ENCODE measurements at places on chromosomes 1 and 21. TPM values are rescaled to one million over a fixed set of nuclear protein-coding genes. Genes with fewer than 3 reads are reported as not detected.
A peak's percentile ranks its signal among the peaks of the same experiment; 100 is the strongest.

Gene C4BPA
- total RNA-seq = not detected

DNA sequence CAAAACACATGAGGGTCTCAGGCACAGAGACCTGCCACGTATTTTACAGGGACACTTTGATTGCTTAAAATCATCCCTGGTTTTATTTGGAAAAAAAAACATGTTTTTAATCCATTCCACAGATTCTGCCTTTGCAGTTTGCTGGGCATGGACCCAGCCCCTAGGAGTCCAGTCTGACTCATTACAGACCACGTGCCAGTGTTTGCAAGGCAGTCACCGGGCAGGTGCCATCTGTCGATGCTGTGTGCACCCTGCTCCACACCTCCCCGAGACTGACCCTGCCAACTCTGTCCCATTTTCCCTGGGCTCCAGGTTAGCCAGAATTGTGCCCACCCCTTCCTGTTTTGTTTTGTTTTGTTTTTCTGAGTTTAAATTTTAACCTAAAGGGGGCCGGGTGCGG lies 148.4 kb upstream of the TMEM51 start:
- DNase-seq = no peak

Gene PRAMEF26
- total RNA-seq = not detected

GRCh38 chr1:218480137-218480536 lies 135.0 kb downstream of the TGFB2 start:
- DNase-seq = no peak

Gene CYP4B1
- total RNA-seq = 1,059 TPM

- no peak for DNase-seq
Observed at GRCh38 chr1:182527680-182528079, 61.4 kb downstream of the RNASEL start.

DNA sequence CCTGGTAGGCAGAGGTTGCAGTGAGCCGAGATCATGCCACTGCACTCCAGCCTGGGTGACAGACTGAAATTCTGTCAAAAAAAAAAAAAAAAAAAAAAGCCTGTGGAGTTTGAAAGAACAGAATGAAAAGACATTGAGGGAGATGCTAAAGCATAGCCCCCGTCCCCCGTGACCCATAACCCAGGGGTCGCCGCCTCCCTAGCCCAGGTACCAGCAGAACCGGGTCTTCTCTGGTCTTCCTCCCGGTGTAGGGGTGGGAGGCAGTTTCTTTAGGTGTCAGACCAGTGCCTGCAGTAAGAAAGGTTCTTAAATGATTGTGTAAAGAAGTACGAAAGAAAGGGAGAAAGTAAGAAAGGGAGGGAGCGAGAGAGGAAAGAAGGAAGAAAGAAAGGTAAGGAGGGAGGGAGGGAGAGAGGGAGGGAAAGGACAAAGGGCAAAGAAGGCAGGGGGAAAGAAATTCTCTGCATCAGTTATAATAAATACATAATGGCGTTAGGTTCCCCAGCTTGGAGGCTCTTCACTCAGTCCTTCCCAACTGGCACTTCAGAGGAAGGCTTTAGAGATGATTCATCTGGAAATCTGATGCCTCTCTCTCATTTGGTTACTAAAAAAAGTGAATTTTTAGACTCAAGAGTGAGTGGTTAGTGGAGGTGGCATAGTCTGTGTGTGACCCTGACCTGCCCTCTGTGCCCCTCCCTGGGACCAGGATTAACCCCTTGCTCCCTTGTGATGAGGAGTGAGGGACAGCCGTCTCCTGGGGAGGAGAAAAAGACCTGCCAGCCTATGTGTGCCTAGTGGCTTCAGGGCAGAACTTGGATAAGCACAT lies 1.1 kb downstream of the IL24 start:
- DNase-seq = no peak

Gene MATN1
- total RNA-seq = not detected

DNA sequence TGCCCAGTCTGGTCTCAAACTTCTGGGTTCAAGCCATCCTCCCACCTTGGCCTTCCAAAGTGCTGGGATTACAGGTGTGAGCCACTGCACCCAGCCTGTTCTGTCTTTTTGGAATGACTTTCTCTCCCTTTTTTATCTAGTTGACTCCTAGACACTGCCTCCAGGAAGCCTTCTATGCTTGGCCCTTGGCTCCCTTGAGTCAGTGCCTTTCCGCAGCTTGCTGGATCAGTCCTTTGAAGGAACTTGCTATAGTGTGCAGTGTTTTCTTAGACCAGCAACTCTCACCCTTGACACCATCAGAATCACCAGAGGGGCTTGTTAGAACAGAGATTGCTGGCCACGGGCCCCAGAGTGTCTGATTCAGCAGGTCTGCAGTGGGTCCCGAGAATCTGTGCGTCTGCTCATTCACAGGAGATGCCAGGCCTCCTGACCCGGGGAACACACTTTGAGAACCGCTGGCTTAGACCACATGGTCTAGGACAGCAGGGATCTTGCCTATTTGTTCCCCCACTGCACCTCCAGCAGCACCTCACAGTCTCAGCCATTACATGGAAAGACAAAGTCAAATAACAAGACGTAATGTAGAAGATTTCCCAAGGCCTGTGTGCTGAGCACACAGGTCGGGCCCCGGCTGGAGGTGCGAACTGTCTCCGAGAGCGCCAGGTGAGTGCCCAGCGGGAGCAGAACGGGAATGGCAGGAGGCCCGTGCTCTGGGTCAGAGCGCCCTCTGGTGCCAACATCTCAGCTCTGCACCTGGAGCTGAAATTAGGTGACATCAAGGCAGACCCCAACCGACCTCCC lies 27.4 kb upstream of the CTPS1 start:
- DNase-seq = peak; percentile 70

Gene VASH2
- under 0.01 TPM for total RNA-seq

GRCh38 chr1:160935527-160936258 lies 18.9 kb downstream of the ITLN2 start:
- no peak for DNase-seq

GRCh38 chr1:22944346-22945055 lies 28.2 kb downstream of the LACTBL1 start:
- DNase-seq = no peak

Gene CCDC190
- 1.3 TPM for total RNA-seq

Gene KCNA3
- 0.44 TPM for total RNA-seq

- DNase-seq = no peak
Observed at GRCh38 chr1:106722466-106722865, 334.0 kb upstream of the PRMT6 start.

GRCh38 chr1:90133133-90133532 lies 138.2 kb downstream of the ZNF326 start:
- DNase-seq = peak; percentile 38

DNA sequence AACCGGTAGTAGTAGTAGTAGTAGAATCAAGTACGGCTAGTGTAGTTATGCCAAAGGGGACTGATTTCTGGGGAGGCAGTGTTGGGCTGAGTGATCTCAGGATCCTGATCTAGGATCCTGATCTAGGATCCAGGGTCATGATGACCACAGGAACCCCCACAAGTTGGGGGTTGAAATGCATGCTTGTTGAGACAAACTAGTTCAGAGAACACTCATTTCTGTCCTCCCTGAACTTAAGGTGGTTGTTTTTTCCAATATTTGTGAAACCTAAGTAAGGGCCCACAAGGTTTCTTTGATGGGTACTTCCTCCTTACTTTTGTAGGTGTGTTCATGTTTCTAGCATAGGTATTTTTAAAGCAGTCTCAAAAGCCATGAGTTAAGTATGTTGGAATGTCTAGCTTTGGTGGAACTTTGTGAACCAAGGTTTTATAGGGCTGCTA lies 33.9 kb upstream of the PDC start:
- DNase-seq = no peak

DNA sequence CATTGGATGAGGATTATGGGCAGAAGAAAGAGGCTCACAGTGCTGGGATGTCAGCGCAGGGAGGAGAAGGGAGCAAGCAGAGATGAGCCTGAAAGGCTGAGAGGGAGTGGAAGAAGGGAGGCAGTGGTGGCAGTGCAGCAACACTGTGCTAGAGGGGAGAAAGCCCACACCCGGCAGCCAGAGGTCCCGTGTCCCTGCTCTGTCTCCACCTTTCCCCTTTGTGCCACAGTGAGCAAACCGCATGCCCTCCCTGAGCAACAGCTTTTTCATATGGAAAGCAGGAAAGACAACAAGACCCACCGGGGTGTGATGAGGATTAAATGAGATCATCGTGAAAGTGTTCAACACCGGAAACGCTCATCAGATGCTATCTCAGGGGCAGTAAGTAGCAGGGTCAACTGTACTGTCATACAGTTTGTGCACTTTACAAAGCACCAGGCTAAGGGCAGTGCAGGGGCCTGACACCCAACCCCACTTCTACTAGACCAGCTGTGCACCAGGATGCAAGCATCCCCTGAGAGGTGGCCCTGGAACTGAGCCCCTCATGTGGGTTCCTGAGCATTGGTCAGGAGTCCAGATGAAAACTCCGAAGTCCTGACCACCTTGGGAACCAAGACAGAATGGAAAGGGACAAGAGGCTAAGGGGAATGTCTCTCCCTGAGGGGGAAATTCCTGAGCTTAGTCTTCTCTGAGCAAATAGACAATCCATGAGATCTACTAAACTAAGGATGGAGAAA lies 9.1 kb downstream of the NHLH1 start:
- no peak for DNase-seq

Gene CR1L
- total RNA-seq = not detected

DNA sequence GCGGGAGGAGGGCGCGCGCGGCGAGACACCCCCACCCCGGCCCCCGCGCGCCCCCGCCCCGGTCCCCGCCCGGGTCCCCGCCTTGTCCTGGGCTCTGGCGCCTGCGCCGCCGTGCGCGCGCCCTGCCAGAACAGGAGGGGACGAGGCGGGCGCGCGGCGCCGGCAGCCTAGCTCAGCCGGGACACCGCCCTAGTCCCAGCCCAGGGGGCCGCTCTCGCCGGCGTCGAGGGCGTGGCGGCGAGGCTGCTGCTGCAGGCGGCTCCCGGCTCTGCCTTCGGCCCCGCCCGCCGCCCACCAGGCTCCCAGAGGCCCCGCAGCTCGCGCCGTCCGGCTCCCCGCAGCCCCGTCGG lies at the start of gene RCAN3:
TSS of gene RCAN3 (plus strand) at position 128 of the 350 bp plus-strand sequence. CDS start 11,537 bp downstream, outside the sequence.
- DNase-seq = peak; percentile 53

DNA sequence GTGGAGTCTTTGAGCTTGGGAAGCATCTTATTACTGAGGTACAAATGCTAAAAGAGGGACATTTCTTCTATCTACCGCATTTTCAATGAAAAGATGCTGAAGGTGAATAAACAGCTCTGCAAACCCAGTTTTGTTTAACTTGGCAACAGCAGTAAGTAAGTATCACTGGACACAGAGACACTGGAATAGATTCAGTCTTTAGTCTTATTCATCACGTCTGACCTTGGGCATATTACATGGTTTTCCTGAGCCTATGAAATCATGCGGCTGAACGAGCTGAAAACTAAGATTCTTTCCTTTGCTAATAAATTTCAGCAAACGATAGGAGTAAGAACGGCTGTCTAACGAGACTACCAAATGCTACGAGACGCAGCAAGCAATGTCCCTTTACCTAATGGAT lies 207.4 kb downstream of the GABPA start:
- DNase-seq = no peak

- DNase-seq = no peak
Observed at GRCh38 chr1:28056129-28056925, 32.1 kb downstream of the EYA3 start.

Gene LAD1
- total RNA-seq = not detected

Gene ADORA1
- total RNA-seq = 0.30 TPM

GRCh38 chr1:64049900-64050540 lies 153.4 kb upstream of the UBE2U start:
- DNase-seq = no peak

Gene TMEM35B
- total RNA-seq = 63.4 TPM

Gene CCDC28B
- total RNA-seq = 7.6 TPM
